ENCODE measurements at places on chromosomes 1 and 21. TPM values are rescaled to one million over a fixed set of nuclear protein-coding genes. Genes with fewer than 3 reads are reported as not detected.

GRCh38 chr1:23118407-23118806 is 50.2 kb downstream of the LUZP1 start:
- H3K27me3 ChIP-seq, result no peaks in the 10 kb centered on the region
- peaks cover 4% of the 10 kb centered on the region for H3K4me1 ChIP-seq
- H3K4me3 ChIP-seq, result no peak overlapping the region
- no peak overlapping the region for H3K27ac ChIP-seq
- no peak for DNase-seq

Gene USP24
- total RNA-seq, result 41.9 TPM

DNA sequence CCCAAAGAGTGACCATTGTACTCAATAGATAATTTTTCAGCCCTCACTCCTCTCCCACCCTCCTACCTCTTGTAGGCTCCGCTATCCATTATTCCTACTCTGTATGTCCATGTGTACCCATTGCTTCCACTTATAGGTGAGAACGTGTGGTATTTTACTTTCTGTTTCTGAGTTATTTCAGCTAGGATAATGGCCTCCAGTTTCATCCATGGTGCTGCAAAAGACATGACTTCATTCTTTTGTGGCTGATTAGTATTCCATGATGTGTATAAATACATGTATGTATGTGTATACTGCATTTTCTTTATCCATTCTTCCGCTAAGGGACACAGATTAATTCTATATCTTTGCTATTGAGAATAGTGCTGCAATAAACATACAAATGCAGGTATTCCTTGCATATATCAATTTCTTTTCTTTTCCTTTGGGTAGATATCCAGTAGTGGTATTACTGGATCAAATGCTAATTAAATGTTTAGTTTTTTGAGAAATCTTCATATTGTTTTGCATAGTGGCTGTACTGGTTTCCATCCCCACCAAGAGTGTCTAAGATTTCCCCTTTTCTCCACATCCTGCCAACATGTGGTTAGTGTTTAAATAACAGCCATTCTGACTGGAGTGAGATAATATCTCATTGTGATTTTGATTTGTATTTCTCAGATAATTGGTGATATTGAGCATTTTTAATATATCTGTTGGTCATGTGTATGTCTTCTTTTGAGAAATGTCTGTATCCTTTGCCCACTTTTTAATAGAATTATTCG is 4.9 kb downstream of the LY9 start:
- H3K27me3 ChIP-seq, result no peaks in the 10 kb centered on the region
- no peak for DNase-seq
- no peak overlapping the region for H3K27ac ChIP-seq
- no peaks in the 10 kb centered on the region for H3K36me3 ChIP-seq
- H3K4me1 ChIP-seq, result no peaks in the 10 kb centered on the region

Gene CGN
- total RNA-seq, result 66.4 TPM

DNA sequence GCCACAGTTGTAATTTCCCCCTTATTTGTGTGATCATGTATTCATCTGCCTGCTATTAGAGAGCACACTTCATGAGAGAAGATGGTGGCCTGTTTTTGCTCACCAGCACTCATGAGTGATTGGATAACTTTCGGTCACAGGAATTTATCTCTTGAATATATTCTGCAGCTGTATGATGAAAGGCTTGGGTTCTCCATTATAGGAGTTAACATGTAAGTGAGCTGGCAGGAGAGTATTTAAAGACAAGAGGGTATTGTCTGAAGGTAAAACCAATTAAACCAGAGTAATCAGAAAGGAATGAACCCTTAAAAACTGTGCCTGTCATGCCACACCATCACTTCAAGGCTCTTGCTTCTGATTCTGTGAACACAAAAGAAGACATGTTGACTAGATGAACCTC is 574.9 kb upstream of the CAMK1G start:
- H3K4me1 ChIP-seq, result no peaks in the 10 kb centered on the region
- H3K36me3 ChIP-seq, result no peaks in the 10 kb centered on the region
- H3K27me3 ChIP-seq, result no peaks in the 10 kb centered on the region
- H3K27ac ChIP-seq, result no peak overlapping the region

DNA sequence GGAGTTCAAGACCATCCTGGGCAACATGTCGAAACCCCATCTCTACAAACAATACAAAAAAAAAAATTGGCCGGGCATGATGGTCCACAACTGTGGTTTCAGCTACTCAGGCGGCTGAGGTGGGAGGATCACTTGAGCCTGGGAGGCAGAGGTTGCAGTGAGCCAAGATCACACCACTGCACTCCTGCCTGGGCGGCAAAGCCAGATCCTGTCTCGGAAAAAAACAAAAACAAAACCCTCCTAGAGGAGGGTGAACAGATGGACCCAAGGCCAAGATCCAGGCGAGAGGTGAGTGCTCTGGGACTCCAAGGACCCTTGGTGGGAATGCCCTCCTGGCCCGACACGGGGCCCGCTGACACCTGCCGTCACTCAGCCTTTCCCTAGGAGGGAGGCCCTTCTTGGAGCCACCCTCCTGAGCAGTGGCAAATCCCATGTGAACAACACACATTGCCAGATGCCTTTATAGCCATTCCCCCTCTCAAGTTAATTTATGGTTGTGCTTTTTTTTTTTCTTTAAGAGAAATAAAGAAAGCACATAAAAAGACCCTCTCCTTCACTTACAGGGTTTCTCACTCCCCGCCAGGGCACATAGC is 380 bp downstream of the TFF2 start:
- H3K4me3 ChIP-seq, result no peak overlapping the region
- DNase-seq, result no peak
- H3K27me3 ChIP-seq, result no peaks in the 10 kb centered on the region
- H3K36me3 ChIP-seq, result no peaks in the 10 kb centered on the region
- peak overlapping the region; percentile 18 for H3K27ac ChIP-seq

All from hepatocyte (in vitro differentiated cells).